ENCODE measurements at places on chromosomes 2 and 18.

- peak; percentile 77 for DNase-seq
These were observed 70.6 kb upstream of the ITGB6 start for GRCh38 chr2:160270571-160271113.

DNA sequence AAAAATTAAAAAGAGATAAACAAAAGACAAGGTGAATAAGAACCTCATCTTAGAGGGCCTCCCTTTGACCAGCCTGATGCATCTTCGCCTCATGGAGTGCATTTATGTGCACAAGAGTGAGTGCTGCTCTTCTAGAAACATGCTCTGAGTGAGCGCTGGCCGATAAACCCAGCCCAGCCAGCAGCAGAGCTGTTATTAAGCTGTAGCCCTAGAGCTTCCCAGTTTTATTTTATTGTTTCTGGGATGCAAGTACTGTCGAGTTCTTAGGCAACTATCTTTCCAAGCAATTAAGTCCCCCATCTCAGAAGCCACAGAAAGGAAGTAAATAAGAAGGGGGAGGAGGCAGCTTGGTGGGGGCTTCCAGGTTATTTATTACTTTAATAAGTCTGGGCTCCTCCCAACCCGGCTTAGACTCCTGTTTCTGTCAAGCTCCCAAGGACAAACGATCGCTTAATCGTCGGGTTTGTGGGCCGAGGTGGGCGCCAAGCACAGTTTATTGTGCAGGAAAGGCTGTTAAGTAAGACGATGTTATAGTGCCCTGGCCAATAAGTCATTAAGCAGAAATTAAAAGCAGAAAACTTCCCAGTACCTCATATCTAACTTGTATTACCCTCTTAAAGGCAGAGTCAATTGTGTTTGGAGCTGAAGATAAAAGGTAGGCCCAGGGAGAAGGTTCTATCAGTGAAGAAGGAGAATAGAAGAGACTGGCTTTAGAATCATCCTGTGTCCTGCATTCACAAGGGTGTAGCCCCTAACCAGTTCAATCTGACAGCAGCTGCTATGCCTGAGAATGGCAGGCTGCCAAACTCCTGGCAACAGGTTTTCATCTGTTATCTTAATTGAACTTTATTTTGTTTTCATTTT is 176.3 kb downstream of the PIK3C3 start:
- no peak for DNase-seq

DNA sequence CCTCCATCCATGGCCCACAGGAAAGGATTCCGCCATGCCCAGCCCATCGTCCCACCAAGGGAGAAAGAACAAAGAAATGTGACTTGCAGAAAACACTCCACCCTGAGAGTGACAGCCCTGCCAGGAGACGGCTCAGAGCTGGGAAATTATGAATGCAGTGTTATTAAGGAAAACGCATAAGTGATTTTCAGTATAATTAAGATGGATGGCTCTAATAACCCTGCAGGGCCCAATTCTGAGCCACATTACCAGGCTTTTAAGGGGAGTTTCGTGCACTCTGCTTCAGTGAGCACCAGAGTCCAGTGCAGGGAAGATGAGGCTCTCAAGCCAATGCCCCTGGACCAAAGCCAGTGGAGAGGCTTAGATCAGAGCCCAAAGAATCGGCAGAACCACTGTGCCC is 10.6 kb upstream of the TEX51 start:
- DNase-seq = no peak

GRCh38 chr2:69196327-69197117 is 183.5 kb downstream of the ANTXR1 start:
- peak; percentile 98 for DNase-seq

DNA sequence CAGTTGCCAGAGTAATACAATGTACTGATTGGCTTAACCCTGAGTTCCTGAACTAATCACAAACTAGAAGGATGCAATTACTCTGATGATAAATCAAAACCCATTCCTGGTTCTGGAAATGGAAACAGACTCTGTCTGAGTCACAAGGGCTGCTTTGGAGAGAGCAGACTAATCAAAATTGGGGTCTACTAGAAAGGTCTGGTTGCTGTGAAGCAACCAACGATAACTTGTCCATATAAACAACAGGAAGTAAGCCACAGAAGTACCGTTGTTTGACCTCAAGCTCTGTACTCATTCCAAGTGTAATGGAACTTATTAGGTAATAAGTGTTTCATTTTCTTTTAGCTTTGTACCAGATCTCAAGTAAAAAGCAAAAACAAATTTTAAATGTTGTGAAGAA is 49.7 kb downstream of the RASGRP3 start:
- peak; percentile 24 for DNase-seq

- no peak for DNase-seq
These were observed 44.1 kb downstream of the ANKRD44 start for GRCh38 chr2:197266477-197266876.

GRCh38 chr18:67310826-67311225 is 205.7 kb downstream of the DSEL start:
- DNase-seq = peak; percentile 57

- no peak for DNase-seq
These were observed 24.2 kb downstream of the KCNK3 start for GRCh38 chr2:26716769-26717168.

DNA sequence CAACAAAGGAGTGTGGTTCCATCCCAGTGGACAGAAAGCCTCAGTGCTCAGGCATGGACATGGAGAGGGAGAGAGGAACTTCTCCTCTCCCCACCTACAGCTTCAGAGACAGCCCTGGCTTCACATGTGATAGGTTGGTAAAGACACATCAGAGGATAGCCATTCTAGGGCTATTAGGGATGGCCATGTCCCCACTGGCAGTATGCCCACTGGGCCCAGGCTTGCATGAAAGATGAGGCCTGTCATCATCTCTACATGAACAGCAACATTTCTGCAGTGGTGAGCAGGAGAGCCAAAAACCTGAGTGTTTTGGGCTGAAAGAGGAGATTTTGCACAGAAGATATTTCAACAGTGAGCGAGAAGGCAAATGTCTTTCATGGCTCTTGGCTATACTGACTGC is 517.2 kb downstream of the NR4A2 start:
- DNase-seq = no peak

GRCh38 chr18:50312296-50313030 is 25.0 kb upstream of the CXXC1 start:
- DNase-seq = no peak

DNA sequence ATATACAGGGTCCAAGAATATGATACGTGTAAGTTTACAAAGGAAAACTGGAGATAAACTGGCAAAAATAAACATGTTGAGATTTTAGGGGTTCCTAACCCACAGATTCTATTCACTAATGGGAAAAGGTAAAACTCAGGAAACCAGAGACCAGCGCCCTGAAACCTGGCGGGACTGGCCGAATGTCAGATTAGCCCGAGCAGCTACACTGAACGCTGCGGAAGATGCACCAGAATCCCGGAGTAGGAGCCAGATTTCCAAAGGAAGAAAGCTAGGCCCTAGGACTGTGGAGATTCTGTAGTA is 679 bp upstream of the WDR75 start:
- no peak for DNase-seq

DNA sequence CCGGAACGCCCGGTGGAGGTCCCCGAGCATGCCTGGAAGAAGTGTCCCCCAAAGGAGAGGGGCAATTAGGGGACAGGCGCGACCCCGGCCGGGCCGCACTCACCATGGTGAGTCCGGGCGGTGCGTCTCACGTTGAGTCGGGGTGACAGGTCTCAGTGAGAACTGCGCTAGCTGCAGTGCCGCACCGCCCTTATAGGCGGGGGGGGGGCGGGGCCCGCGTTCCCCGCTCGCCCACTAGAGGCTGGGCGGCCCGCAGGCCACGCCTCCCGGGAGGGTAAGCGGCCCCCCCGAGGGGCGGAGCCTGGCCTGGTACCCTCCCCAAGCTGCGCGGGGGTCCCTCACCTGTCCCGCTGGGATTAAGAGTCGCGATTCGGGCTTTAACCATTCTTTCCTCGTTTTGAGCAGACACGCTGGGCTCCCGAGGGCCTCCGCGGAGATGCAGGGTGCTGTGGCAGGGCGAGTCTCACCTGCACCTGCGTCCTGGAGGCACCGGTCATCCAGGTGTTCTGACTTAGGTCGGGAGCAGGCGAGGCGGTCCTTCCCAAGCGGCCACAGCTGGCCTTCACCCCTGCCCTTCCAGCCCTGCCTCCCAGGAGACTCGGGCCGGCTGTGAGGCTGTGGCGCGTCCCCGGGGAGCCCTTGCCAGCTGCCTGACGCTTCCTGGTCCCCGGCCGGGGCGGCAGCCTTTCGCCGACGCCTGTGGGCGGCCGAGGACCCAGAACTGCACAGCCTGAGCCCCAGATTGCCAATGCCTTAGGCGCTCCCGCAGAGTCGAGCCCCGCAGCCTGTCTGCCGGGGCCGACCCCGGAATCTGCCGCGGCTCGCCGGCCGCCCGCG is at the start of gene TUBA4A:
Gene TUBA4A (minus strand): TSS at position 166 of the 837 bp plus-strand sequence. CDS start 60 bp downstream, at position 106.
- peak; percentile 58 for DNase-seq

GRCh38 chr18:36692921-36693332 is 135.9 kb downstream of the TPGS2 start:
- DNase-seq = peak; percentile 56

DNA sequence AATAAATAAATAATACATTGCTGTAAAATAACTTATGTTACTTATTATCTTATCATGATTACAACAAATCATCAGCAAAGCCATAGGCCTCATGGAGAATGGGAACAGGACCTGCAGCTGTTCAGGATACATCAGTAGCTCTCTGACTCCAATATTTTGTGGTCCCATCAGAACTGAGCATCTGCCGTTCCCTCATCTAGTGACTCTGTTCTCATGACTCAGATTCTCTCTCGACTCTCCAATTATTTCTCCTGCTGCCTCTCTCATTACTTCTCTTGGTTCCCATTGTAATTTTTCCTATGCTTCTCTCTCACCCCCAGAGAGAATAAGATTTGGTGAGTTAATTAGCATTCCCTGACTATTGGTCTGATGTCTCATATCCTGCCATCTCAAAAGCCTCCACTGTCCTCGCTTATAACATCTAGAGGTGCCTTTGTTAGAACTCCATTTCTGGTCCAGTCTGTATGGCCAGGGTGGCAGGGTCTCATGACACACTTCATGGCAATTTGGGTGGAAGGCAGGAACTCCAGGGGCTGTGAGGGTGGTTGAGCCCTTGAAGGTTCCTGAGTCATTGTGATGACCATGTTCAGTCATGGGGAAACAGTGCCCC is 78.0 kb upstream of the TANC1 start:
- peak; percentile 59 for DNase-seq

DNA sequence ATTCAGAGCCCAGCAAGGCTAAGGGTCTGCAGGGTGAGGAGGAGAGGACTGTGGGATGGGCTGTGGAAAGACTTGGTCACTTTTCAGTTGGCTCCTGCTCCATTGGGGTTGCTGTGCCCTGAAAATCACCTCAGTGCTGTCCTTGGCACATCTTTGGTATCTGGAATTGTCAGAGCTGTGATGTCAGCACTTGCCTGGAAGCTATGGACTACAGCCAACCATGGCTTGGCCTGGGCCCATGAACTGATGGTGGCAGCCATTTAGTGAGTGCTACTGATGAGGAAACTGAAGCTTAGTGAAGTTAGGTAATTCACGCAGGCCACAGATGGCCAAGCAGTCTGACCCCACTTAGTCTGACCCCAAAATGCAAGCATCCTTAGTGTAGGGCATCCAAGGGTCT is 121.8 kb upstream of the SERPINE2 start:
- peak; percentile 65 for DNase-seq

DNA sequence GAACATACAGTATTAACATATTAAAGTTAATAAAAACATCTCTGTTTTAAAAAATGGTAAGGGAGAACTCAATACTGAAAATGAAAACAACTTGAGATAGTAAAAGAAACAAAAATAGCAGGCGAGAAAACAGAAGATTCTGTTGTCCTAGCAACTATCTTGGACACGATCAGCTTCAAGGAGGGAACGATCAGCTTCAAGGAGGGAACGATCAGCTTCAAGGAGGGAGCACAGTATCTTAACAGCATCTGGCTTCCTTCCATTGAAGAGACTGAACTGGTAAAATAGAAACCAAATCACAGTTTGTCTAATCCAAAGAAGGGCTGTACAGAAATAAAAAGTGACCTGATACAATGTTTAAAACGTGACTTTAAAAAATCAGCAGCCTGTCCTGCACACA is 51.8 kb downstream of the NDUFA10 start:
- DNase-seq = no peak

- no peak for DNase-seq
These were observed 693.1 kb downstream of the DCC start for GRCh38 chr18:53033128-53033527.

DNA sequence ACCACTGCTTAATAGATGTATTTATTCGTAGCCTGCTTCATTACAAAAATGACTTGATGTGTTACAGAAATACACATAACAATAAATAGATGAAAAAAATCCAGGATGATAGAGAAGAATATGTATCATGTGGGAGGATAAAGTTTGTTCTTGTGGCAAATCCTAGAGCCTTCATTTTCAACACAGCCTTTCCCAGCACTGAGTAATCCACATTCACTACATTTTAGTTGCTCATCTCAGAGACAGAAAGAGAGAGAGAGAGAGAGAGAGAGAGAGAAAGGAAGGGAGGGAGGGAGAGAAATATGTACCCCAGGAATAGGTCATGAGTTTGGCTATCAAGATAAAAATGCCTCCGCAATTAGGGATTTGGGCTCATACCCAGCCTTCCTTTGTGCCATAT is 144.3 kb downstream of the RBMS1 start:
- no peak for DNase-seq

DNA sequence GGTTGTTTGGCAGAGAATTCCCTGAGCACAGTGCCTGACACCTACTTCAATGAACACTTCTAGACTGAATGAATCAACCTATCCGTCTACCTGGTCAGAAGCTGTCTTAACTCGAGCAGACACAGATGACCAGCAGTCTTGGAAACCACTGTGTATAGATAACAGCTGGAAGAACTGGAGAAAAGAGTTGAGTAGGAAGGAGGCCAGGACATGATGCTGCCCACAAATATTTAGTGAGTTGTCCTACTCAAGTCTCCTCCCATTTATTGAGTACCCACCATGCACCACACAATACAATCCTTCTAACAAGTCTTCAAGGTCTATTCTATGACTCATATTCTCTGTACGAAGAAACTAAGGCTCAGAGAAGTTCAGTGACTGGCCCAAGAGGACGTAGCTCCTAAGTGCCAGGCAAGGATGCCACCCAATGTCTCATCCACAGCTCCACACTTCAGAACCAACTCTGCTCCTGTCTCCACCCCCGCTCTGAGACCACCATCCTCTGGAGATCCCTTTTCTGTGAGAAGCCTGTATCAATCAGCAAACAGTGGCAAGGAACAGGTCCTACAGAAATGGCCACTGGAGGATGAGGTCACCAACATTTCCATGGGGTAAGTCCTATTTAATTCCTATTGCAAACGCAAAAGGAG is 62.2 kb downstream of the GALNT14 start:
- DNase-seq = peak; percentile 52

DNA sequence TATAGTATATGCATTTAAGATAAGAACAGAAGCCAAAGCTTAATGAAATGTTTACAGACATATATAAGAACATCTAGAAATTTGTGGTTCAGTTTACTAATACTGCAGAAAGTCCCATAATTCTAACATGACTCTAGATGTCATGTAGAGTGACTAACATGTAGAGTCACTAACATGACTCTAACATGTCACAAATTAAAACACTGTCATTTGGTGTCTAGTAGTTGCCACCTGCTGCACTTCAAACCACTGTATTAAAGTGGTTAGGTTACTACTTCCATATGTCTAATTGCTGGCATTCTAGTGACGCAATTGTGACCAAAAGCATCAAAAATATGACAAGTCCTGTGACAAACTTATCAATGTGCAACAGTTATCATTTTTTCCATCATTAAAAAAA is 100.2 kb upstream of the WDR75 start:
- no peak for DNase-seq

Data from fibroblast of skin of right biceps (primary cell).